Chondrocyte (in vitro differentiated cells): ENCODE measurements at places on chromosomes 5 and 9.

- no peak for DNase-seq
Measured at GRCh38 chr5:6261668-6262067, 116.7 kb downstream of the MED10 start.

DNA sequence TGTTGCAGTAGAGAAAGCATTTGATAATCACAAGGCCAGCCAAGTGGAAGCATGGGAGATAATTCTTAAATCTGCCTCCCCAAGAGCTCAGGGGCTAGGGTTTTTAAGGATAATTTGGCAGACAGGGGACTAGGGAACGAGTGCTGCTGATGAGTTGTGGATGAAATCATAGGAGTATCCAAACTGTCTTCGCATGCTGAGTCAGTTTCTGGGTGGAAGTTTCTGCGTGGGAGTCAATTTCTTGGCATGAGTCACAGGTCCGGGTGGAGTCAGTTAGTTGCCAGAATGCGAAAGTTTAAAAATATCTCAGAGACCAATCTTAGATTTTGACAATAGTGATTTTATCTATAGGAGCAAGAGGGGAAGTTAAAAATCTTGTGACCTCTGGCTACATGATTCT lies 112.6 kb downstream of the TMC1 start:
- DNase-seq = no peak

DNA sequence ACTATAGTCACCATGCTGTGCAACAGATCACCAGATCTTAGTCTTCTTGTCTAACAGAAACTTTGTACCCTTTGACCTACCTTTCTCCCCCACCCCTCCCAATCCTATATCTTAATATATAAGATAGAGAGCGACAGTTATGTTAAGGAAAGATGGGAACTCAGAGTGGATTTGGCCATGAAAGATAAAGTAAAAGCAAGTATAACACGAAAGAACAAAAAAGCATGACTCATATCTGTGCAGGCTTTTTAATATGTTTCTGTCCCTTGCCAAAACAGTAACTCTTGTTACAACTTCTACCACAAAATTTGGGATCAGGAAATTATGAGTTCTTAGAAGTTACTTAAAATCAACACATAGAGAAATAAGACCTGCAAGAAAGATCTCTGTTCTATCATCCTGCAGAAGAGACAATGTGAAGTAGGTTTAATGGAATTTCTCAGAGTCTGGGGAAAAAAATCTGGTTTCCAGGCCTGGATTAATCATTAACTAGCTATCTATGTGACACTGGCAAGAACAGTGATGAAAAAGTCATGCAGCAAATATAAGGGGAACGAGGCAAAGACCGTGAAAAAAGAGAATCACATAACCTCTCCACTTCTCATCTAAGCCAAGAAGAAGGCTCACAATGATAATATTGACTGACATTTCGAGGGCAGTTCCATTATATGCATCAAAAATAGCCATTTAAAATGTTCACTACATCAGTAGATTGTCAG lies 18.6 kb downstream of the BAAT start:
- no peak for DNase-seq

DNA sequence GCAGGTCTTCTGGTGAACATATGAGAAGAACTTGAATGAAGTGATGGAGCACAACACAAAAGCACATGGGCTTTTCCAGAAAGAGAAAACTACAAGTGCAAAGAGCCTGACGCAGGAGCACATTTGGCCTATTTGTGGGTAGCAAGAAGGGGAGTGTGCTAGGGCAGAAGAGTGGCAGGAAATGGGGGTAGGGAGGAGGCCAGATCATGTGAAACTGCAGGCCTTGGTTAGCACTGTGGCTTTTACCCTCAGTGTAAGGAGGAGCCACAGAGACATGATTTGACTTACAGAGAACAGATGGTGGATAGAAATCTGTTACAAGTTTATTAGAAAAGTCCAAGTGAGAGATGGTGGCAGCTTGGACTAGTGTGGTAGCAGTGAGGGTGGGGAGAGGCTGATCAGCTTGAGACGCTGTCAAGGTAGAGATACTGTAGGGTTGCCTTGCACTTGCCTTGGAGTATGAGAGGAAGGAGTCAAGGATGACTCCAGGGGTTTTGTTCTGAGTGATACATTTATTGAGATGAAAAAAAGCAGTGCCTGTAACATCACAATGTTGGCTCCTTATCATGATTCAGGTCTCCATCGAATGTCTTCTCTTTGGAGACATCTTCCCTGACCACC lies 126.7 kb downstream of the PPP2R2B start:
- no peak for DNase-seq

- no peak for DNase-seq
Measured at GRCh38 chr5:4984461-4984860, 155.7 kb upstream of the ADAMTS16 start.

DNA sequence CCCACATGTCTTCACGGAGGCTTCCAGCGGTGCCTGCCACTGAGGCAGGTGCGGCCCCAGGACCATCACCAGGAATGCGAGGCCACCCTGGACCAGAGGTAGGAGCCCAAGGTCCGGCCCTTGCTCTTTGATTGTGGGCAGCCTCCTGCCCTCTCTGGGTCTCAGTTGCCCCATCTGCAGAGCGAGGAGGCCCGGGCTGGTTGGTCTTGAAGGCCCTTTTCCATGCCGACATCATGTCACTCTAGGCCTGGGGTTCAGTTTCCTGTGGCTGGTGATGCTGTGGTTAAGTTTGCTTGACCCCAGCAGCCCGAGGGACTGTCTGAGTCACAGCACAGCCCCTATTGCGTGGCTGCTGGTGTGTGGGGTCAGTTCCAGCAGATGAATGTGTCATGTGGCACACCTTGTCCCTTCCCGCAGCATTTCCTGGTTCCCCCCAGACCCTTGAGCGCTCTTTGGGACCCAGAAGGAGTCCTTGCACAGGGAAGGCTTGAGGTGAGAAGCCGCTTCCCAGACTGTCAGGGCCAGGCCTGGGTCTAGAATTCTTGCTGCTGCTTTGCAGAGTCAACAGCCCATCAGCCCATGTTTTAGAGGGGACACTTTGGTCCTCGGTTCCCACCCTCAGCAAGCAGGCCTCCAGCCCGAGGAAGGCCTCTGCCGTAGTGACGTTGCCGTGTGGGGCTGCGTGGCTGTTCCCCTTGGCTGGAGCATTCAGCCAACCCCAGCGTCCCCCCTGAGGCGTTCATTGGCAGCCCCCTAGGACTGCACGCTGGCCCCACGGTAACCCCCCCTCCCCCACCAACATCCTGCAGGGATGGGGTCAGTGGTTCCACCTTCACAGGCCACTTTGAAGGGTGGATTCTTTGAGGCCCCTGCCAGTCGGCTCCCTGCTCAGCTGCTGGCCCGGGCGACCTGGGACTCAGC lies 31.0 kb upstream of the HMCN2 start:
- DNase-seq = peak; percentile 91

DNA sequence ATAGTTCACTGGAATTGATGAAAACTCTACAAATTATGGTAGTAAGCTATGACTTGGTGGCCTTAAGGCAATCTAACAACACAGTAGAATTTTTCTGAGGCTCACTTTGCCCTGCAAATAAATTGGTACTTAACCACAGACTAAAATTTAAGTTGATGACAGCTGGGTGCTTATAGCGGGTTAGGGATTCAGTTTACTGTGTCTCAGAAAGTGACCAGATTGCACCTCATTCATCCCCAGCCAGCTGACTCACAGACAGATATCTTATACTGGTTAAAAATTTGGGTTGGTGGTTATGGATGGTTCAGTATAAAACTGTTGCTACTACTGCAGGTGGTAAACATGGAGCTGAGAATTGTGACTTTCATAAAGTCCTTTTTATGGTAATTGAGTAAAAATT lies 2.8 kb downstream of the CKS2 start:
- no peak for DNase-seq

DNA sequence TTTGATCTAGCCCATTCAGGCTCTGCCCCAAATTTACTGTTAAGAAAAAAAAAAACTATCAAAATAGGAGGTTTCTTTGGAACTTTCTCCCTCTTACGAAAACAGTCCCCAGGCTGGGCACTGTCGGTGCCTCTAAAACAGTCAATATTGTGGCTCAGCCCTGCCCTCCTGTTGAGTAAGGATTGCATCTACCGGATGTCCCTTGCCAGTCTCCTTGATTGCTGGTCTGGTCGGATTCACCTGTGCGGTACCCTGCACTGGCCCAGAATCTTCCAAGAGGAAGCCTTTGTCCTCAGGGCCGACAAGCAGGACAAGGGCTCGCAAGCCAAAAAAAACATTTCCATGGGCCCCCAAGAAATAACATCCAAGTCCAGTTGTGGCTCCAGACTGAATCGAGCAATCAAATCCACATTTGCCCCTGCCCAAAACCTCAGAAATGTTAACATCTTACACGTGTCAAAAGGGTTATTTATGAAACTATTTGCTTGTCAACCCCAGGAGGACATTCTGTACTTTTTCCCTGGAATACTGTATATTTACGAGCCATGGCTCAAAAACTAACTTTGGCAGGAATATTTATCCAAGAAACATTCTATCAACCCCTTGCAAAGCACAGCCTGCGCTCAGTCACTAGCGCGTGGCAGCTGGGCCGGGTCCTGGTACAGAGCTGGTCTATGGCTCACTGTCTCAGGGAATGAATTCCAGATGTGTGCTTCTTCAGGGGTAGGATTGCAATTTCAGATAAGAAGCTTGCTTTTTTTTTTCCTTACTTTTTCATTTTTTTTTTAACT lies 129.2 kb upstream of the ADRA1B start:
- DNase-seq = no peak

- DNase-seq = no peak
Measured at GRCh38 chr5:54834121-54834842, 151.1 kb downstream of the ESM1 start.

- DNase-seq = no peak
Measured at GRCh38 chr5:174172152-174172551, 126.6 kb downstream of the NSG2 start.

- DNase-seq = peak; percentile 41
Measured at GRCh38 chr5:370311-370958, 48.9 kb downstream of the AHRR start.

- DNase-seq = no peak
Measured at GRCh38 chr5:33827018-33827707, 64.6 kb downstream of the ADAMTS12 start.

DNA sequence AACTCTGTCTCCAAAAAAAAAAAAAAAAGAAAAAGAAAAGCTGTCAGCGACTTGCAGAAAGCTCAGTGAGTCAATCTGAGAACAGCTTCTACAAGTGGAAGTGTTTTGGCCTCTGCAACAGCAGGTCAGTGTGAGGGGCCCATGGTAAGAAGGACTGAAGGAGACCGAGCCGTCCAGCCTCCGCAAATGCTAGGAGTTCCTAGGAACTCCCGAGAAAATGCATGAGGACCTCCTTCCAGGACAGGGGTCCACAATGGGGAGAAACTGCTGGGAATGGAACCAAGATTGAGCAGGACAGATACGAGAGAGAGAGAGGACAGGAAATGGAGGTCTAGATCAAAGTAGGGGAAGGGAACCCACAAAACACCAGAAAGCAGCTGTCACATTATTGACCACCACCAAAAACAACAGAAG lies 180.5 kb downstream of the CRB2 start:
- DNase-seq = no peak

DNA sequence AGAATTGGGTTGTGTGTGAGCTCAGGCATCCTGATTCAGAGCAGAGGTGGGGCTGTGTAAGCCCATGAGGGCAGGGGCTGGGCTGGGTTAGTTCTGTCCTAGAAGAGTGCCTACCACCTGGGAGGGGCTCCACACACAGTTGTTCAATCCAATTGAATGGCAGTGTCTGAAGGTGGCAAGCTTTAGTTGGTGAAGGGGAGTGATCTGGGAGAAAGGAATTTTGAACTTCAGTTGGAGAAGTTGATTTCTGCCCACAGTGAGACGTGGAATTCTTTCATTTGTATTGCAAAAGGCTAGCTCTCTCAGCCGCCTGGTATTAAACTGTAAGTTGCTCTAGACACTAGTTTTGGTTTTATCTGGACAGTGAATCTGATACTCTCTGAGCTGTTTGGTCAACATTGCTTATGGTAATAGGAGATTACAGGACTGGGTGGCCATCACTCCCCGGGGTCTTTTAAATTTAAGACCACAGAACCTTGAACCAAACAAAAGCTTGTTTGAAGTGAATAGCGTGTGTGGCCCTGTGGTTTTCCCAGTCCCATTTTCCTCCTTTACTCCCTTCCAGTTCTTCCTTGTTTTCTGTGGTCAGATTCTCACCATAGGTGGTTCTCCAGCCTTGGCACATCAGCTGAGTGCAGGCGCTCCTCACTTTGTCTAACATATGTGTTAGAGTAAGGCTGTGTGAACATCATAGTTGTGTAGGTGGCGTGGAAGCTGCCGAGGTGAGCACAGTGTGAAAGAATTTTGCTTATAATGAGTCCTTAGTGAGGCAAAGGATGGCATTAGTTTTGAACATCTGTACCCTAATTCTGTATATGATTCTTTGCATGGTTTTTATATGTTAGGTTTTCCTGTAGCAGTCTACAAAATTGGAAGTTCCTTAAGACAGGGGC lies 78.0 kb downstream of the ARHGAP26 start:
- DNase-seq = no peak

DNA sequence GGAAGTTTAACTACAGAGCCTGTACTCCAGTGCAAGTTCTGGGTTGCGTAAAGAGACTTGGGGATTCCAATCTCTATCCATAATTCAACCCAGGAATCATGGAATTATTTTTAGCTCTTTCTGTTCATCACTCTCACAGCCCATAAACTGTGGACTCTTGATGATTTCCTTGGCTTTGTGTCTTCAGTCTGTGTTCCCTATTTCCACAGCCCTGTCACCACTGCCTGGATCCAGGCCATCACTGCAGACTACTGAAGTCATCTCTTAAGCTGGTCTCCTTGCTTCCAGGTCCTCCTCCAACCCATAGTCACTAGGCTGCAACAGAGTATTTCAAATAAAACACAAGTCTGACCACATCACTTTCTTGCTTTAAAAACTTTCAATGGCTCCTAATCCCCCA lies 211.7 kb downstream of the PLK2 start:
- no peak for DNase-seq
